Esophagus mucosa (tissue), 1 donor: ENCODE measurements at places on chromosomes 12 and 14. TPM values are rescaled to one million over a fixed set of nuclear protein-coding genes. Genes with fewer than 3 reads are reported as not detected.

GRCh38 chr14:81363746-81364378 is 36.3 kb downstream of the STON2 start:
- ATAC-seq = peak; percentile 47

- peak; percentile 28 for ATAC-seq
Measured at GRCh38 chr12:79411791-79412190, 279.0 kb downstream of the PAWR start.

DNA sequence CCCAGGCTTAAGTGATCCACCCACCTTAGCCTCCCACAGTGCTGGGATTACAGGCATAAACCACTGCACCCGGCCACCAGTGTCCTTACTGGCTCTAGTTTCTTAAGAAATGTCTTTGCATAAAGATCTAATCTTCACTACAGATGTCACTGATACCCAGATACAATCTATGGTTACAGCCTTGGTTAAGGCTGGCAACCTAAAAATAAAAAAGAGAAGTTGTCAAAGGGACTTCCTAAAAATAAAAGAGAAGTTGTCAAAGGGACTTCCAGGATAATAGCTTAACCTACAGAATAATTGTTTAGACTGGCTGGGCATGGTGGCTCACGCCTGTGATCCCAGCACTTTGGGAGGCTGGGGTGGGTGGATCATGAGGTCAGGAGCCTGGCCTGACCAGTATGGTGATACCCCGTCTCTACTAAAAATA is 27.6 kb downstream of the ETFBKMT start:
- peak; percentile 17 for ATAC-seq

DNA sequence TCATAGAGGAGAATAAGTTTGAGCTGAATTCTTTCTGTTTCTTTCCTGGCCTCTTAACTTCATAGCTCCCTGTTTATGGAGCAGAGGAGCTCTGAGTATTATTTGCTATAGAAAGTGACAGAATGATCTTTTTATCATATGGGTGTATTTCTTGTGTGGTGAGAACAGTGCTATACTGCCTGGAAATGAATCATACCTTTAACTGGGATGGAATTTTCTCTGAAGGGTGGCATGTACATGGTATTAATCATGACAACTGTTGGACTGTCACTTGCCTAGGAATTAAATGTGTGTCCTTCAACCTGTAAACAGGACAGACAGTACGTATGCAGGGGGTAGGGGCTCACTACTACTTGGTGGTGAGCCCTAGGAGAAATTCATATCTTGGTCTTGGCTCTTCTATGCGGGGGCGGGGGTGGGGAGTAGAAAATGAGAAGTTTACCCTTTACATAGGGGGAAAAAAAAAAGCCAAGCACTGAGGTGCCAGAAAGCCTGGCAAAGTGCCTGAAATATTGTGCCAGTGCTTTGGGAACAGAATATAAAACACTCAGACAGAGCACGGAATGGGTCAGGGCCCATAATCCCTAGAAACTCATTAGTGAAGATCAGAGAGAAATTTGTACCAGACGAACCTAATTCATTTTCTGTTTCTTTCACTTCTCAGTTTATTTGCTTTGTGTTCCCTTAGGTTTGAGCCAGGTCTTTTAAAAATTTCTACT is 33.8 kb downstream of the ARMH4 start:
- no peak for ATAC-seq

GRCh38 chr12:49190974-49191373 is 2.1 kb upstream of the TUBA1A start:
- no peak for ATAC-seq

- ATAC-seq = no peak
Measured at GRCh38 chr12:19963972-19964371, 404.4 kb upstream of the PDE3A start.

DNA sequence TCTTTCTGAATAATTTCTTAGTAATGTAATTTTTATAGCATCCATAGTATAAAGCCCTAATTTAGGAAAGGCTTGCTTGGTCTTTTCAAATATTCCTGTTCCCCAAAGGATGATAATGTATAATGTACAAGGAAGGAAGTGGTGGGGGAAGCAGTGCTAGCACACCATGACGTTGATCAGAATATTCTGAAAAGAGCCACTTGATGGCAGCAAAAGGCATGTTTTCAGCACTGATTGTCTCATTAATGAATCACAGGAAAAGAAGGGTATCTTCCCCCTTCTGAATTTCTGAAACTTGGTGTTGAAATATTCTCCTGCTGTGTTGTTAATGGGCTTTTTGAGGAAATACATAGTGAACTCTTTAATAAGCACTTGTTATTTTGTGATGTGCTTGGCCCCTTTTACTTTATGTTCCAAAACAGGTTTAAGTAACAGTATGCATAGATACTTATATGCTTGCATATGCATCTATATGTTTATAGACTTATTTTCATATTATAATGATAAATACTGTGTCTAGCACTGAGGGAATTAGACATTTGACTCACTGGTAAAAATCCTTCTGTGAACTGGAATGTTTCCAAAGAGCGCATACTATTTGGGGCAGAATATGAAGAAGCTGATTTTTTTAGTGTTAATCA is 122.0 kb downstream of the TMEM117 start:
- peak; percentile 41 for ATAC-seq

DNA sequence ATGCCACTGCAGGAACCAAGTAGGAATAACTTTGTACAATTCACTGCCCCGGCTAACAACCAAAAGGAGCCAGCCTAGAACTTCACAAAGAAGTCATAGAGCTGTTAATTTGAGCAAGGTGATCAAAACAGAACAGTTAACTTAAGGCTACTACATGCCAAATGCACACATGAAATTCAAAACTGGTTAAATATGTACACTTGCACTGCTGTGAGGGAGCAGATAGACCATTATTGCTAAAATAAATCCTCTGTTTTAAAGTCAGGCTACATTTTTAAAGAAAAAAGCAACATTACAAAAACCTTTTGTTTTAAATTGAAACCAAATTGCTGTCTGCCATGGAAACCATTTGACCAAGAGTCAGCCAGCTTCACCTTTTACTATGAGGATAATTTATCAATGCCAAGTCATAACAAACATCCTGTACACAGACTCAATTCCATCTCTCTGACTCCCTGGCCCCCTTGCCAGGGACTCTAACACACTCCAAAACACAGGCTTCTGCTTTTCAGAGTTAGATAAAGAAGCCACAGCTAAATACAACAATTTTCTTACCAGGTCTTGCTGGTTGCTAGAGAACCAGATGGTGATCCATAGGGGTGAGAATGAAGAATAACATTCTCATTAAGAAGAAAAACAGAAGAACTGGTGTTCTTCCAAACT is 84.0 kb downstream of the LRP6 start:
- ATAC-seq = no peak

DNA sequence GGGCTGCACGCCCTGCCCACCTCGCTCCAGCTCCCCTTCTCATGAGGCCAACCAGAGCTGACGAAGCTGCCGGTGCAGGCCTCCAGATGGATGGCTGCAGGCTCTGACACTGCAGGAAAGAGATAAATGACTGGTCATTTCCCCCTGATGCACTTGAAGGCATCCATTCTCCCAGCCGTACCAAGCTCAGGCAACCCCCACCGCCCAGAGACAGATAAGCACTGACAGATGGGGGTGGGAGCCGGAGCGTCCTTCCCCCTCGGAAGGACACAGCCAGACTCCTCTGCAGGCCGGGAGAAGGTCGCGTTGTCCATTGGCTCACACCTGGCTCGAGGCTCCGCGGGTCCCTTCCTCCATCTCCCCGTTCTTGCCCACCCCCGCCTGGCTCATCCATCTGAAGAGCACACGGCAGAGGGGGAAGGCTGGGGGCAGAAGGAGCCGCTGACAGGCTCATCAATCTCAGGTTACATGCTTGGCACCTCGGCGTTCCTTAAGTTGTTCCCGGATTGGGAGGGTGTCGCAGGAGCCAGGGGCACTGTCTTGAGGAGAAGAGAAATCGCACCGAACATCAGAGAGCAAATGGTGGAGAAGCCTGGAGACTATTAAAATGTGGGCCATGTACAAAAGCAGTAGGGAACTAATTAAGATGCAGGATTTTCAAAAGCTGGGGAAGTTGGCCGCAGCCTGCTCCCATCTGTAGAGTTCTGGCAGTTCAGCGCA is 151.6 kb downstream of the DPF3 start:
- ATAC-seq = no peak

GRCh38 chr14:23617539-23617938 is 18.6 kb upstream of the DHRS2 start:
- ATAC-seq = no peak

- peak; percentile 61 for ATAC-seq
Measured at GRCh38 chr12:69007101-69007854, 74.3 kb upstream of the CPM start.

DNA sequence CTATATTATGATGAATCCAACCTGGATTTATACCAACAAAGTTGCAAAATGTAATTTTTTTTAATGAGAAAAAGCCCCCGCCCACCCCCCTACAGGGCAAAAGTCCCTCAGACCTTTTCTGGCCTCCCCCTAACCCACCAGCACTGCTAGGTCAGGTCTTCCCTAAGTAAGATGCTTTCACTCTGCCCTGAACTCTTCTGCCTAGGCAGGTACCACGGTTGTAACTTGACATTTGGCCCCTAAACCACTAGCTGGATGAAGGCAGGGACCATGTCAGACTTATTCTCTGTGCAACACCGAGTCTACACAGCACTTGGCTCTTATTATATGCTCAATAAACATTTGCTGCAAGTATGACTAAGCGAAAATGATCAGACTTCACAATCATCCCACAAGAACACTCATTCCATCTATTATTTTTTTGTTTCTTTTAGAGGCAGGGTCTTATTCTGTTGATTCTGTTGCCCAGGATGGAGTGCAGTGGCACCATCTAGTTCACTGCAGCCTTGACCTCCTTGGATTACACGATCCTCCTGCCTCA is 63.2 kb downstream of the SPRING1 start:
- no peak for ATAC-seq

DNA sequence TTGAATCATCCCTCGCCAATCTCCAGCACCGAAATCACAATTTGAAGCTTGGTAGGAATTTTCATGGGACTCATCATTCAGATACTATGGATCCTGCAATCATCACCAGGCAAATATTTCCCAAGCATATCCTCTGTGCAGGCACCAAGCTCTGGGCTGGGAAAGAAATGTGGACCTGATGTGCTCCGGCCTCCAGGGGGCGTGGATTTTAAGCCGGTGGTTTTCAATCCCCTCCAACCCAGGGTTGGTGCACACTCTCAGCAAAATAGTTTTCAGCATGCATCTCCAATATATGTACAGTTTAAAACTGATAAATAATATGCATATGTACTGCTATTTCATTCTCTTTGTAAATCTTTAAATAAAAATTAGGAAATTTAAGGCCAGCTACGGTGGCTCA is 98.9 kb downstream of the RBM19 start:
- ATAC-seq = no peak

TEX52 gene
- total RNA-seq = not detected

ENTPD5 gene
- 20.0 TPM for total RNA-seq

GYS2 gene
- 0.68 TPM for total RNA-seq

RD3L gene
- not detected for total RNA-seq

PRB3 gene
- total RNA-seq = not detected

GARIN6 gene
- not detected for total RNA-seq

ALG10 gene
- 5.7 TPM for total RNA-seq

MTRFR gene
- total RNA-seq = 7.7 TPM

DCP1B gene
- 5.2 TPM for total RNA-seq

KERA gene
- total RNA-seq = not detected

TEX22 gene
- total RNA-seq = 2.0 TPM

APOF gene
- total RNA-seq = not detected

NXPH4 gene
- 6.7 TPM for total RNA-seq

CAPS2 gene
- 5.8 TPM for total RNA-seq

SLCO1B3 gene
- 1.2 TPM for total RNA-seq
